Pancreas (tissue), 10 donors: ENCODE measurements at places on chromosomes 3 and 15. TPM values are rescaled to one million over a fixed set of nuclear protein-coding genes. Genes with fewer than 3 reads are reported as not detected.

- H3K27ac ChIP-seq = no peak overlapping the region
- no peak for DNase-seq
- H3K36me3 ChIP-seq = no peaks in the 10 kb centered on the region
- no peak overlapping the region for H3K4me3 ChIP-seq
- H3K27me3 ChIP-seq = no peaks in the 10 kb centered on the region
- H3K4me1 ChIP-seq = no peaks in the 10 kb centered on the region
Observed at GRCh38 chr3:107416138-107416537, 38.9 kb downstream of the CCDC54 start.

- no peaks in the 10 kb centered on the region for H3K27me3 ChIP-seq
- DNase-seq = no peak
- no peak overlapping the region for H3K27ac ChIP-seq
- no peaks in the 10 kb centered on the region for H3K36me3 ChIP-seq
- no peaks in the 10 kb centered on the region for H3K4me1 ChIP-seq
Observed at GRCh38 chr3:161031134-161031533, 74.0 kb downstream of the B3GALNT1 start.

DNA sequence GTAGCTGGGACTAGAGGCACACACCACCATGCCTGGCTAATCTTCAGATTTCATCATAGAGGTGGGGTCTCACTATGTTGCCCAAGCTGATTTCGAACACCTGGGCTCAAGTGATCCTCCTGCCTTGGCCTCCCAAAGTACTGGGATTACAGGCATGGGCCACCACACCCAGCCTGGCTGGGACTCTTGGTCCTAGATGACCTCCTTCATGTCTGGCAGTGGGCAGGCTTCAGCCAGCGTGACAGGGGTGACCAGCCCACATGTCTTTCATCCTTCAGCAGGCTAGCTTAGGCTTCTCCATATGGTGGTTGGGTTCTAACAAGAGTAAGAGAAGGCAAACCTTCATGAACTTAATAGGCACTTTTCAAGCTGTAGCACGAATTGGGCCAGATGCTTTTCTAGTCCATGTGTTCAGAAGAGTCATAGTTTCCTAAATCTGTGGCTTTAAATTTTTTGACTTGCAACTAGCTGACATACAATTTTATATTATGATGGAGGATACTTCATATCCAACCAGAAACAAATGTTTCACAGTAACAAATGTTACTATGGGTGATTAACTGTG lies 7.6 kb downstream of the GPD1L start:
- DNase-seq = no peak
- no peaks in the 10 kb centered on the region for H3K36me3 ChIP-seq
- peaks cover 8% of the 10 kb centered on the region for H3K4me1 ChIP-seq
- H3K27ac ChIP-seq = no peak overlapping the region

Gene SERPINI2
- 376 TPM for total RNA-seq

Gene MOBP
- not detected for total RNA-seq

Gene KLF15
- 22.3 TPM for total RNA-seq

DNA sequence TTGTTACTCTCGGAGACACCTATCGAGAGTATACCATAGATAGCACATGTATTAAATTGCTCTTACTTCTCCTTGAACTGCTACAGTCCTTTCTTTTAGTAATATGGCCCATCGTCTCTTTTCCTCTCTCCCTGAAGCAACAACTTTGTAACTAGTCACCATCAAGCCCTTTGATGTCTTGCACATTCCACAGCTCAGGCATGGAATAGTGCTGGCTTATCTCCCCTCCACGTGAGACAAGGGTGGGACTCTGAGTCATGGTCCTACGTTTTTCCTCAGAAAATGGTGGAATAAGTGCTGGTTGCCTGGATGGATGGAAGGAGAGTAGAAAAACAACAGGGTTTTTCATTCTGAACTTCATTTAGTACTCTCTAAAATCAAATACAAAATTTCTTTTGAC lies 163.3 kb upstream of the MBNL1 start:
- H3K27me3 ChIP-seq = no peaks in the 10 kb centered on the region
- no peaks in the 10 kb centered on the region for H3K4me1 ChIP-seq
- no peak overlapping the region for H3K27ac ChIP-seq
- H3K4me3 ChIP-seq = no peak overlapping the region

DNA sequence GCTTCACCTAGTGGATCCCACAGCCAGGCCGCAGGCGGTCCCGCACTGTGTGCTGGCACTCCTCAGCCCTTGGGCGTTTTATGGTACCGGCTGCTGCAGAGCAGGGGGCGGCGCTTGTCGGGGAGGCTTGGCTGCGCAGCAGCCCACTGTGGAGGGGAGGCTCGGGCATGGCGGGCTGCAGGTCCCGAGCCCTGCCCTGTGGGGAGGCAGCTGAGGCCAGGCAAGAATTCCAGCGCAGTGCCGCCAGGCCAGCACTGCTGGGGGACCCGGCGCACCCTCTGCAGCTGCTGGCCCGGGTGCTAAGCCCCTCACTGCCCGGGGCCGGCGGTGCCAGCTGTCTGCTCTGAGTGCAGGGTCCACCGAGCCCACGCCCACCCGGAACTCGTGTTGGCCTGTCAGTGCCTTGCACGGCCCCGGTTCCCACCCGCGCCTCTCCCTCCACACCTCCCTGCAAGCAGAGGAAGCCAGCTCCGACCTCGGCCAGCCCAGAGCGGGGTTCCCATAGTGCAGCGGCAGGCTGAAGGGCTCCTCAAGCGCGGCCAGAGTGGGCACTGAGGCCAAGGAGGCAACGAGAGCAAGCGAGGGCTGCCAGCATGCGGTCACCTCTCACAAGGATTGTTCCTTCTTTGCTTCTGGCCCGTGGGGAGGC lies 435.0 kb upstream of the ATP10A start:
- H3K27me3 ChIP-seq = peaks cover 3% of the 10 kb centered on the region
- DNase-seq = no peak
- H3K27ac ChIP-seq = no peak overlapping the region
- no peak overlapping the region for H3K4me3 ChIP-seq
- no peaks in the 10 kb centered on the region for H3K4me1 ChIP-seq

Gene CHL1
- total RNA-seq = 2.2 TPM
